ENCODE measurements at places on chromosomes 6 and 20. TPM values are rescaled to one million over a fixed set of nuclear protein-coding genes. Genes with fewer than 3 reads are reported as not detected.

The FAM83C gene
- total RNA-seq, result 0.26 TPM

DNA sequence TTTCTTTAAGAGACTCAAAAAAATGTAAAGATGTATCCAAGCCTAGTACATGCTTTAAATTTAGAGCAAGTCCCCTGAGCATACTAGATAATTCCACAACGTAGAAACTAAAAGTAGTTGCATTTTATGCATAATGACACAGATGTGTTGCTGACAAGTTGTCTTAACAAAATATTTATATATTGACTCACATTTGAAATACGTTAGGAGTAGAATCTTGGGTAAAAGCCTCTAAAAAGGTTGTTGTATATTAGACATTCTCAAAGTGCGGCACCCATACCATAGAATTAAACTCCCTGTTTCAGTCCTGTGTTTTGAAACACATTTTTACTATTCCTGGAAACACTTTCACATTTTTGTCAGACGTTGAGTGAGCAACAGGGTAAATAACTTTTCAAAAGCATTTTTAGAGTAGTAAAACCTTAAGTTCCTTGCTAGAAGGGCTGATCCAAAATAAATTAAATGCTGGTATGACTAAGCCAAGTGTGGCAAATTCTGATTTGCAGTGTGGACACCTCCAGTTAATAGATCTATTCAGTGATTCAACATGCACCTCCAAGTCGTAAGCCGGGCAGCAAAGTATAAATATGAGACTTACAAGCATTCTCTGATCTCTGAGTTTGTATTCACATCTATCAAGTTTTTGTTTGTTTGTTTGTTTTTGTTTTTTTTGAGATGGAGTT is 97.5 kb downstream of the GMDS start:
- no peak for DNase-seq

GRCh38 chr6:15313367-15313766 is 67.5 kb downstream of the JARID2 start:
- DNase-seq, result no peak

DNA sequence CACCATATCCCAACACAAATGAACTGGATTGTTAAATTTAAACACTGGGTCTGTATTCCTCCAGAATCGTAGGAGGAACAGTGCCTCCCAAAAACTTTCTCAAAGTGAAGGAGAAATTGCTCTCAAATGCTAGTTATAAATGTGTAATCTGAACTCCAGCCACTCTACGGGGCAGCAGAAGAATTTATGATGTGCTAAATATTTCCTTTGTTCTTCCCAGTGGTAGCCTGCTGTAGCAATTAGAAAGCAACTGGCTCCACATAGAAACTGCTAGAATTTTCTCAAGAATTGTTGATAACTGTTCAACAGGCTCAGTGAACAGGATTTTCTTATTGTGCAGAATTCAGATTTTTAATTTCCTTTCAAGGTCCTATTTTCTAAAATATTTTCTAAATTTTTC is 49.8 kb upstream of the EYA4 start:
- DNase-seq, result no peak

- DNase-seq, result no peak
Observed at GRCh38 chr6:84052883-84053241, 19.3 kb downstream of the MRAP2 start.

DNA sequence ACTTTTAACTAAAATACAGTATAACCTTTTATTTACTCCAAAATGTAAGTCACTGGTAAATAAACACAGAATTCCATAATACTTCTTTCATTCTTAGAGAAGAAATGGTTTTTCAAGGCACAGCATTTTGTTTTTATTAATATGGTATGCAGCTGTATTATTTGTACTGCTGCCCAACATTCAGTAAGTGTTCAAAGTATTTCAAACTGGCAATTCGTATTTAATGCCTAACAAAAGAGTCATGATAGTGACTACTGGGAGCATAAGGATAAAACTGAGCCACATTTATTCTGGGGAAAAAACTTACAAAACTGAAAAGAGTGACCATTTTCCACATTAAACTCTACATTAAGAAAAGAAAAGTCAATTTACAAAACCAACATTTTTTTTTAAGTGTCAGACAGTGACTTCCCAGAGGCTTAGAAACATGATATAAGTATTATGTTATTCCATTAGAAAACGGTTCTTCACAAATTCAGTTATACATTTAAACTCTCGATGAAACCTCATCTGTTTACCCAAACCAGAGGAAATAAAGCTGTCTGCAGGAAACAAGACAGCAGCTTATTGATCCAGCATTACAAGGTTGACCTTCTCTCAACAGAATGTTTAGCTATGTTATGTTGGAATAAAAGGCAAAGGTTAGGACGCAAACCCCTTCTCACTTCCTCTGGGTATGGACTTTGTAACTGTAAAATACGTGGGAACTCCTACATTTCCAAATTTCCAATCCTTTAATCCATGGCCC is 24.3 kb downstream of the EPB41L2 start:
- no peak for DNase-seq

- DNase-seq, result peak; percentile 70
Observed at GRCh38 chr6:89025633-89026032, 54.9 kb upstream of the PNRC1 start.

Measured in bronchial epithelial cell (primary cell).